RWPE2 (cell line): ENCODE measurements at places on chromosomes 2 and 18.

- DNase-seq, result no peak
Observed at GRCh38 chr2:218423584-218423983, 4.7 kb downstream of the VIL1 start.

- DNase-seq, result no peak
Observed at GRCh38 chr2:70014959-70015358, 53.5 kb upstream of the ASPRV1 start.

- no peak for DNase-seq
Observed at GRCh38 chr2:201093573-201093972, 21.8 kb downstream of the NDUFB3 start.

DNA sequence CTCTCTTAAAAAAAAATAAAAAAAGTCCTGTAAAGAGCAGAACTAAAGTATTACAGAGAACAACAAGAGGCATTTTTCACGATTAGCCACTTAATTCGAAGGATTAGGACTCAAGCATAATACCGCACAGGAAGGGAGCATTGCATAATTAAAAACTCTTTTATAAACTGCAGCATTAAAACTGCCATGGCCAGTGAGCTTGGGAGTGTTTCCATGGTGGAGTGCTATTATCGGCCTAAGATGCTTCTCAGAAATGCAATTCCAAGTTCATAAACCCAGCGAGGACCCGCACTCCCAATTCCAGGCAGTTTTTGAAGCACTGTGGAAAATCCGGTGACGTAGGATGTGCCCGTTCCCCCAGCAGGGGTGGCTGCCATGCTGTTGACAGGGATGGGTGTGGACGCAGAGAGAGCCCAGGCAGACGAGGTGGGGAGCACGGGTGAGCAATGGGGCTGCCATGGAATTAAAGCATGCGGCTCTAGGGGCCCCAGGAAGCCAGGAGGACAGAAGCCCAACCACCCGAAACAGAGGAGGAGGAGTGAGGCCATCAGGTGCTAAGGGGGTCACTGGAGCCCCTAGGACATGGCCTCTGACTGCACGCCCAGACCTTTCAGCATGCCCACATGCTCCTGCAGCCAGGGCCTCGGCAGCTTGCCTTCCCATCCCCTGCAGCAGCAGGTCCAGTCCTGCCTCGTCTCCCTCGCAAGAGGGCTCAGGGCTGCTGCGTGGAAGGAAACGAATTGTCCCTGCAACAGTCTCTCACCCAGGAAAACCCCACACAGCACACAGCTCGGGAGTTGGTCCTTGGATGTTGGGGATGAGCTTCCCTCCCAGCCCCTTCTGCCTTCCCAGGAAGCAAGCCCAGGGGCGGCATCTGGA is 233.4 kb downstream of the NDUFA10 start:
- DNase-seq, result no peak

GRCh38 chr18:22952525-22952924 is 19.4 kb downstream of the RBBP8 start:
- no peak for DNase-seq
